ENCODE measurements at places on chromosomes 3 and 15.
A peak's percentile ranks its signal among the peaks of the same experiment; 100 is the strongest.

- no peak for DNase-seq
These were observed 137.2 kb downstream of the RPL22L1 start for GRCh38 chr3:170732660-170733245.

DNA sequence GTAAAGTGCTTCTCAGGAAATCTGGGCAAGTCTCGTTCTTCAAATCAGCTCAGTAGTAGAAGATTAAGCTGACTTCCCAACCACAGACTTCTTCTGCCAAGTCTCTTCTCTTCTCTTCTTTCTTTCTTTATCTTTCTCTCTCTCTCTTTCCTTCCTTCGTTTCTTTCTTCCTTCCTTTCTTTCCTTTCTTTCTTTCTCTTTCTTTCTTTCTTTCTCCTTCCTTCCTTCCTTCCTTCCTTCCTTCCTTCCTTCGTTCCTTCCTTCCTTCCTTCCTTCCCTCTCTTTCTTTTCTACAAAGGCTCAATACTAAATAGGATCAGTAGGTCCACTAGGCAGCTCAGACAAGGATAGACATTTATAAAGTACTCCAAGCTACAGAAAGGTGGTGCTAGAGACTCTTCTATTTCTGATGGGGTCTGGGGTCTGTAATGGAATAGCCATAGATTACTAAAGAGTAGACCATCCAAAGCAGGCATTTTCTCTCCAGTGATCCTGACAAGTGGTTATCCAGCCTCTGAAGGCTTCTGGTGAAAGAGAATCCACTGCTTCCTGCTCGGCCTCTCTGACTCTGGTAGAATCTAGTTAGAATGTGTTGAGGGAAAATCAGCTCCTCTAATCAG, 100.8 kb downstream of the TPRG1 start:
- no peak for DNase-seq

DNA sequence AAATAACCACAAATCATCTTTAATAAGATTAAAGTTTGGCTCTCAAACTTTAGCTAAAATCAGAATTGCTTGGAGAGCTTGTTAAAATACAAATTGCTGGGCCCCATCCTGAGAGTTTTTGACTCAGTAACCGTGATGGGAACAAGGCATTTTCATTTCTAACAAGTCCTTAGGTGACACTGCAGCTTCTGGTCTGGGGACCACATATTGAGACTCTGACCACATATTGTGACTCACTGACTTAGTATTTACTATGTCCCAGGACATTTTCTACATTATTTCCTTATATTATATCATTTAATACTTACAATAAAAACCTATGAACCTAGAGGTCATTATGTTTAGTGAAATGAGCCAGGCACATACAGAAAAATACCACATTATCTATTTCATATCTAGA, 164.5 kb downstream of the ZMAT3 start:
- no peak for DNase-seq

- DNase-seq, result peak; percentile 44
These were observed 688 bp downstream of the SETD5 start for GRCh38 chr3:9397906-9398699.

- DNase-seq, result no peak
These were observed 54.3 kb downstream of the TGFBR2 start for GRCh38 chr3:30660656-30661055.

- no peak for DNase-seq
These were observed 300.4 kb upstream of the ROPN1 start for GRCh38 chr3:124292329-124292728.

- DNase-seq, result peak; percentile 42
These were observed 6.4 kb downstream of the C3orf52 start for GRCh38 chr3:112092496-112093179.

- peak; percentile 31 for DNase-seq
These were observed 78.2 kb downstream of the NEDD4 start for GRCh38 chr15:55915221-55915620.

- no peak for DNase-seq
These were observed 54.7 kb upstream of the PPARG start for GRCh38 chr3:12234192-12234591.

GRCh38 chr3:186380622-186381380, 18.8 kb upstream of the DGKG start:
- no peak for DNase-seq

DNA sequence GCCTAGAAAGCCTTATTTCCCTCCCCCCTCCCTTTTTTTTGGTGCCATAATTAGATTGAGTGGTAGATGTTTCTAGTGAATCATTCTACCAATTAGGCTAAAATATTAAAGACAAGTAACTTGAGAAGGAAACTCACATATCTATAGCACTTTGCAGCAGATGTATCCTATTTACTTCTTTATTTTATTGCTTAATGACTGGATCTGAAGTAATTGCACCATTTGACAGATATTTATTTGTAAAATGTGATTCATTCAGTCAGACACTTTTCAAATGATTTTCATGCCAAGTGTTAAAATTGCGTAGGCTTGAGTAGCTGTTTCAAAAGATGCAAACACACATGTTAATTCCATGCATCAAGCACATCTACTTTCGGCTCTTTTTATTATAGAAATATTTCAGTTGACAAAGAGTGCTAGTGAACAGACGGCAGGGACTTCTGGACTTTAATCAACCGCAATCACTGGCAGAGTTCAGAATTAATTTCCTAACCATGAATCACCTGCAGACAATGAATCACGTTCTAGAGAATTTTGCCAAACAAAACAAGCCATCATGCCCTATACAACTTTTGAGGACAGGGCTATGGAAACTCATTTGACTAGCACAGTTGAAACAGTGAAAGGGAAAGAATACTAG, 636.8 kb downstream of the MECOM start:
- peak; percentile 92 for DNase-seq

DNA sequence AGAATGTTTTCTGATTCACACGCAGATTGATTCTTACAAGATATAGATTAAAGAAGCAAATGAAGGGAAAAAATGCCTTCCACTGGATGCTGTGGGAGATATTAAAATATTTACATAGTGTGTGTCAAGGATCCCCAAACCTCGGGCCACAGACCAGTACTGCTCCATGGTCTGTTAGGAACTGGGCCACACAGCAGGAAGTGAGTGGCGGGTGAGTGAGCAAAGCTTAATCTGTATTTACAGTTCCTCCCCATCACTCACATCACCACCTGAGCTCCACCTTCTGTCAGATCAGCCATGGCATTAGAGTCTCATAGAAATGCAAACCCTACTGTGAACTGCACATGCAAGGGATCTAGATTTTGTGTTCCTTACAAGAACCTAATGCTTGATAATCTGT, 552.6 kb upstream of the GOLIM4 start:
- DNase-seq, result no peak

GRCh38 chr15:47570044-47570443, 147.3 kb upstream of the SEMA6D start:
- DNase-seq, result no peak

- DNase-seq, result no peak
These were observed 1570.1 kb downstream of the SI start for GRCh38 chr3:163508206-163508605.

GRCh38 chr3:48187579-48188265, 495 bp downstream of the CDC25A start:
- peak; percentile 16 for DNase-seq

GRCh38 chr3:152615681-152616080, 219.2 kb upstream of the P2RY1 start:
- peak; percentile 11 for DNase-seq

- peak; percentile 79 for DNase-seq
These were observed 73.9 kb downstream of the ARNT2 start for GRCh38 chr15:80478075-80478474.

- DNase-seq, result no peak
These were observed 95.2 kb downstream of the AQP9 start for GRCh38 chr15:58233341-58233740.

DNA sequence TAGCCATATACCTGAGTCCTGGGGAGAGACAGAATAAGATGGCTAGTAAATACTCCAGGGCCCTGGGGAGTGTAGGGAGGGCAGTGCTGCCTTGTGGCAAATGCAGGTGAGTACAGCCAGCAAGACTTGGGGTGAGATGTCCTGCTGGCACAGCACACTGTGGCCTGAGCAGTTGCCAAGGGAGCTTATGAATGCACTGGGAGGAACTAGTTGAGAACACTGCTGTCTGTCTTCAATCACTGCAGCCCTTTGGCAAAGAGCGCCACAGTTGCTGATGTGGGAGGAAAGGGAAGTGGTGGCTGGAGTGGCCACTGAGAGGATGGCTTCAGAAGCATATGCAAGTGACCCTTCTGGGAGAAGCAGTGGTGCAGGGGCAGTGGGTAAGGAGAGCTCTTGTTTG, 264.6 kb downstream of the RORA start:
- no peak for DNase-seq

DNA sequence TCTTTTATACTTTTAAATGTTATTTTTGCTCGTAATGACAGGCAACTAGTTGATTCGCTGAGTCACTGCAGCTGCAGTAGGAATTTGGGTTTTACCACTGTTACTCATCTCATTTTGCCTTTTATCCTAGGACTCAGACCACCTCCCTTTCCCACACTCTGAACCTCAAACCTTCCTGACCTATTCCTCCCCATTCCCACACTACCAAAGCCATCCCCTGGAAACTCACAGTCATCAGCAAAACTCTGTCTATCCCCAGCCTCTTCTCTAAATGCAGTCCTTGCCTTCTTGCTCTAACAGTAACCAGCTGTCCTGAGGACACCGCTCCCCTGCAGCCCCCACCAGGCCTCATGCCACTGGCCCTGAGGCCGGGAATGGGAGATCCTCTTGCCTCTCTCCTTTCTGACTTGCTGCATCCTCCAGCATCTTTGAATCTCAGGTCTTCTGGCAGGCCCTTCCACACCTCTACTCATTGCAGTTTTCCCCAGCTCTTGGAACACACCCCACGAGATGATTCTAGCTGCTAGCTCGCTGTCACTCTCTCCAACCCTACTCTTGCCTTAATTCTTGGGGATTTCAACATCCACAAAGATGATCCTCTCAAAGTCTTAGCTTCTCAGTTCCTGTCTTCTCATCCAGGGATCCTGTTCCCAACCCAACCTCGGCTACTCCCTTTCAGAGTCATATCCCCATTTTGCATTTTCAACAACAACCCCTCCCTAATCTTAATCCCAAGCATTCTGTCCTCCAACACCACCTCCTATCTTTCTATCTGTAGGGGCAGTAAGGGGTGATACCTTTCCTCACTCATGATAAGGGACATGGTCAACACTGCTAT, 55.9 kb upstream of the C3orf80 start:
- peak; percentile 82 for DNase-seq

GRCh38 chr15:71914092-71914491, 103.7 kb downstream of the NR2E3 start:
- DNase-seq, result no peak

DNA sequence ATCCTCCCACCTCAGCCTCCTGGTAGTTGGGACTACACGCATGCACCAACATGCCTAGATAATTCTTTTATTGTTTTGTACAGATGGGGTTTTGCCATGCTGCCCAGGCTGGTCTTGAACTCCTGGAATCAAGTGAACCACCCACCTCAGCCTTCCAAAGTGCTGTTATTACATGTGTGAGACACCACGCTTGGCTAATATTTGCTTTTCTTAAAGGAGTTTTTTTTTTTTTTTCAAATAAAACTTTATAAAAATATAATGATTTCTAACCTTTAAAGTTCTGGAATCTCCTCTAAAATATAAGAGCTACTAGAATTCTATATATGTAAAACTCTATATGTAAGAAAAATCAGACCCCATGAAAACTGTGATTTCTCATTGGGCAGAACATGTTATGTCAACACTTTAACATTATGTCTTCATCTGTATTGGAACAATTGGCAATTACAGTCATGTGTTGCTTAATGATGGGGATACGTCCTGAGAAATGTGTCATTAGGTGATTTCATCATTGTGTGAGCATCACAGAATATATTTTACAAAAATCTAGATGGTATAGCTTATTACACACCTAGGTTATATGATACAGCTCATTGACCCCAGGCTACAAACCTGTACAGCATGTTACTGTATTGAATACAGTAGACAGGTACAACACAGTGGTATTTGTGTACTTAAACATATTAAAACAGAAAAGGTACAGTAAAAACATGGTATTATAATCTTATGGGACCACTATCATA, 377.0 kb downstream of the PLCL2 start:
- DNase-seq, result no peak

GRCh38 chr3:130379274-130379673, 33.8 kb downstream of the COL6A5 start:
- no peak for DNase-seq

- DNase-seq, result peak; percentile 77
These were observed 36.4 kb upstream of the BNC1 start for GRCh38 chr15:83320844-83321243.

DNA sequence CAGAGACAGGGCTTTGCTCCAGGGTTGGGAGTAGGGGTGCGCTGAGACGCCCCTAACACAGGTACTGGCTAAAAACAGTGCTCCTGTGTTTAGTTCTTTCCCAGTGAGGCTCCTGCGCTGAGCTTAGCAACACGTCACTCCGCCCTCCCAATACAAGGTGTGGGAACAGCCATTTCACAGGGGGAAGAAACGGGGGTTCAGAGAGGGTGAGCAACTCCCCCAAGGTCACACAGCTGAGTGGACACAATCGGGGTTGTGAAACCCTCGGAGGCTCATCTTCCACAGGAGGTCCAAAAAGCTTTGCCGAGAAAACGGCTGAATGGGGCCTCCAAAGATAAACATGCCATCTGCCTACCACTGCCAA, 628 bp downstream of the PRRT3 start:
- no peak for DNase-seq

- no peak for DNase-seq
These were observed 1.9 kb downstream of the TMIE start for GRCh38 chr3:46703013-46703520.

- no peak for DNase-seq
These were observed 262.9 kb downstream of the IL5RA start for GRCh38 chr3:2847062-2847841.

GRCh38 chr15:69289342-69290146, 9.2 kb upstream of the PAQR5 start:
- DNase-seq, result no peak

DNA sequence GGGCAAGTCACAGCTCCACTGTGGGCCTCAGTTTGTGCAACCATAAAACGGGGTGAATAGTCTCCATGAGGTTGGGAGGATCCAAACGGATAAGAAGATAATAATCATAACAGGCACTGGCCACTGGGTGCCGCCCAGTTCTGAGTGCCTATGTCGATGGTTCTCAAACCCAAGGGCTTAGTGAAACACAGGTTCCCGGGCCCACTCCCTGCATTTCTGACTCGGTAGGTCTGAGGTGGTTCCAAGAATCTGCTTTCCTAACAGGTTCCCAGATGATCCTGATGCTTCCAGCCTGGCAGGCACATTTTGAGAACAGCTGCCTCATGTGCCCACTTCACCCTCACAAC, 21.2 kb downstream of the ALS2CL start:
- no peak for DNase-seq

Data from EL (cell line).